ENCODE measurements at places on chromosomes 4 and X.

- no peak for DNase-seq
Observed at GRCh38 chr4:11746734-11747133, 318.0 kb upstream of the HS3ST1 start.

GRCh38 chrX:154695911-154696675, 42.7 kb upstream of the CTAG2 start:
- DNase-seq: no peak

GRCh38 chrX:38560776-38561125, 591 bp upstream of the TSPAN7 start:
- no peak for DNase-seq

DNA sequence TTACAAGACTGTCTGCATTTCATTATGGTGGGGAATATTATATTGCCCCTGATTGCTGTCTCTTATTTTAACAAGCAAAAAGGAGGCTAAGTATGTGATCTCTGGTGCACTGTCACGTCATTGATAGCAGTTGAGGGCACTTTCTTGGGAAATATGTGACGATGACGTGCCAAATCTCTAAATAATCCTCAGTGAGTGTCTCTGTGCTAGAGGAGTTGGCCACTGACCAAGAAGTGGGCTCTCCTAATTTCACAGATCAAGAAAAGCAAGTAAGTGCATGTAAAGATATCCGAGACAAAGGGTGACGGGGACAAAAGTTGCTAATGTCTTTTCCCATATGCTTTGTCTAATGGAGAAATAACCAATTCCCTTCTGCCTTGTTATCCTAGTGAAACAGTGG, 487.4 kb upstream of the TENM3 start:
- DNase-seq: no peak

- DNase-seq: no peak
Observed at GRCh38 chrX:38891641-38892413, 90.6 kb downstream of the MID1IP1 start.

DNA sequence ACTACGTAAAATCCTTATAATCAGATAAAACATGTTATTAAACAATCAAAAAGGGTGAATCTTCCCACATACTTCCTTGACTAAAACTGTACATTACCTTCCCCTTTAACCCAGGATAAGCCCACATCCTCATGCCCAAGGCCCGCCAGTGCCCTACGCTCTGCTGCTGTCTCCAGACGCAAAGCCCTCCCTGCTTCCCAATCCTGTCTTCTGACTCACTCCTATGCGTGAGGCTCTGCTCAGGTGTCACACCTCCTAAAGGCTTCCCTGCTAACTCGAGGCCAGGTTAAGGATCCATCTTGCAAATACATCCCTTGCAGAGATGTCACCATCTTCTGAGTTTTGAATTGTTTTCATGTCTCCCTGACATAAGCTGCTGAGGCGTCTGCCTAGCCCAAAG, 61.6 kb downstream of the STX18 start:
- no peak for DNase-seq

DNA sequence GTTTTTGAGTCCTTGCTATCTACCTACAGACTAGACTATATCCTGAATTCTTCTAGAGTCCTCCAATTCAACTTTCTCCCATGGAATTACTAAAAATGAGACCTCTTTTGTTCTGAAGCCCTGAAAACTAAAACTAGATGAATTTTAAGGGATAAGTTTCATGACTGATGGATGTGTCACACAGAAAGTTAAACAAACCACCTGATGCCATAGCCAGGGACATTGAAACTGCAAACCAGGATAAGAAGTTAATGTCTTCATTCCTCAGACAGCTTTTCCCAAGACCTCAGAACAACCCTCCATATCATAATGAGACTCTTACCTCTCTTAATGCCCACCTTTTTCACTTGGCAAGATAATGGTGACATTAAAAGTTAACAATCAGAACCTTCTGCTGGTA, 81.5 kb upstream of the PTPN13 start:
- no peak for DNase-seq

DNA sequence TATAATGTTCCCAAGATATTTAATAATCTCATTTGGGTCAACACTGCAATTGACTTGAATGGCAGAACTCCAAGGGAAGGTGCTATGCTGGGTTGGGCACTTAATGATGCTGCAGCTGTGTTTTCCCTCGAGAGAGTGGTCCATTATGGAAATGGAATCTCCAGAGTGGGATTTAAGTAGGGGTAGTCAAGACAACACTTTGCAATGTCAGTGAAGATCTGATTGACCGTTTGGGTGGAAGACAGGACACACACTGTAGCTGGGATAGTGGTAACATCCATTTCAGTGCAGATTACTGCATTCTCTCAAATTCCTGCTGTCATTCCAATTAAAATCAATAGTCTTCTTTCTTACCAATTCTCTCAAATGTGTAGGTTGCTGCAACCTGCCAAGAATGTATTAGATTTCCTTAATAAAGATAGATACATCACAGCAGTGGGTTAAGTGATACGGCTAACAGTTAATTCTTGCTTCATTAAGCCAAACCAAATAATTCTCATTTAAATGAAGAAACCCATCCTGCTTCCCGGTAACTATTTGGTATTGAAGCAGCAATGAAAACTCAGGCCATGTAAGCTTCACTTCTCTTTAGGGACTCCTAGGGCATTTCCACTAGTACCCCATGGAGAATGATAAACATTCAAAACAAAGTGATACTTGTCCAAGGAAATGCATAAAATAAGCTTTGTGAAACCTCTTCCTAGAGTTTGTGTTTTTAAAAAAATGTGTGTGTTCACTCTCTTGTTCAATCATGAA, 40.5 kb upstream of the RASGEF1B start:
- DNase-seq: no peak

- no peak for DNase-seq
Observed at GRCh38 chr4:34466411-34466810, 1777.9 kb downstream of the ARAP2 start.

DNA sequence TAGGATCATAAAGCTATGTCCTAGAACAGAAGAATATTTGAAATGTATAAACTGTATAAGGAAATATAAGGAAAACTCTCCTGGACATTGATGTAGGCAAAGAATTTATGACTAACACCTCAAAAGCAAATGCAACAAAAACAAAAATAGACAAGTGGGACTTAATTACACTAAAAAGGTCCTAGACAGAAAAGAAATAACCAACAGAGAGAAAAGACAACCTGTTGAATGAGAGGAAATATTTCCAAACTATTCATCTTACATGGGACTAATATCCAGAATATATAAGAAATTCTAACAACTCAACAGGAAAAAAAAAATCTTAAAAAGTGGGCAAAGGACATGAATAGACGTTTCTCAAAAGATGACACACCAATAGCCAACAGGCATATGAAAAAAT, 54.4 kb upstream of the PRDX4 start:
- no peak for DNase-seq

DNA sequence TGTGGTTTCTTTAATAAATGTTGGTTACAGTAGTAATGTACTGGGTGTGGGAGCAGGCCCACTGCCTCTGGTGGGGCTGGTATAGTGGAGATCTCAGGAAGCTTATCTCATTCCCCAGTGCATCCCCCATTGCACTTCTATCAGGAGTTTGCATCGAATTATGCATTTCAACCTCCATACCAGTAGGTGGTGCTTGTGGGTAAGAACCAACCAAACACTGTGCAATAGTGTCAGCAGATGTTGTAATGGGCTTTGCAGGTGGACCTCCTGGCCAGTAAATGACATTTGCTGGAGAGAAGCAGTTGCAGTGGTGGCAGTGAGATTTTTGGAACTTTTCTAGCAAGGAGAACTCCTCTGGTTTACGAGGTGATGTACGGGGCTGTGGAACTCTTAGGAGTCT, 150.6 kb downstream of the POU3F4 start:
- DNase-seq: no peak

DNA sequence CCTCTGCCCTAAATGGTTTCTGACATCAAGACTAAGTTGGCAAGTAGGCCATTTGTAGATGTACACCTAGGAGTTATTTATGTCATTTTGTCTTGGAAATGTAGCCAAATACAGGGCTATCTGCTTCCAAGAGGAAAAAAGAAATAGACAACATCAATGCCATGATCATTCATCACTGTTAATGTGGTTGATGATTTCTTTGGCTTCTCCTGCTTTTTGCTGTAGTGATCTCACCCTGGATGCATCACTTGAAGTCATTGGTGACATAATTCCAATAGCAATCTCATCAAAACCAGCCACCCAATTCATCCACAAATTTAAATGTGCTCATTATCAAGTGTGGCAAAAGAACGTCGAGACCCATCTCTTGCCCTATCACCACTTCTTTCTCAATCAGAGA, 222.6 kb upstream of the PPARGC1A start:
- DNase-seq: no peak

- peak; percentile 36 for DNase-seq
Observed at GRCh38 chr4:41661442-41662076, 87.0 kb downstream of the PHOX2B start.

- DNase-seq: no peak
Observed at GRCh38 chr4:80266902-80267380, 477 bp downstream of the FGF5 start.

DNA sequence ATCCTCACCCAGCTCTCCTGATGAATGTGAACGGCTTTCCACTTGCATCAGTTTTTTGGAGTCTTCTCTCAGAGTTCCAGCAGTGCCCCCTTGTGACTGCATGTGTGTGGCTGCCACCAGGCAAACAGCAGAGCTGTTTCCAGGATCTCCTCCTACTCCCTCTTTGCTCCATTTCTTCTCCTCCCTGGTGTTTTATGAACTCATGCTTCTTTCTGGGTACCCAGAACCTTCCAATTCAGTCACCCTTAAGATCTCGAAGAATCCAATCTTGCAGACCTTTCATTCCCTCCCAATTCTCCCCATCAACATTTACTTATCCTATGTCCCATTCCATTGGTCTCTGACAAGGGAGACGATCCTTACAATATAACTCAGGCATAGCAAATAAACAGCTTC, 6.8 kb upstream of the TCEANC start:
- DNase-seq: peak; percentile 10

DNA sequence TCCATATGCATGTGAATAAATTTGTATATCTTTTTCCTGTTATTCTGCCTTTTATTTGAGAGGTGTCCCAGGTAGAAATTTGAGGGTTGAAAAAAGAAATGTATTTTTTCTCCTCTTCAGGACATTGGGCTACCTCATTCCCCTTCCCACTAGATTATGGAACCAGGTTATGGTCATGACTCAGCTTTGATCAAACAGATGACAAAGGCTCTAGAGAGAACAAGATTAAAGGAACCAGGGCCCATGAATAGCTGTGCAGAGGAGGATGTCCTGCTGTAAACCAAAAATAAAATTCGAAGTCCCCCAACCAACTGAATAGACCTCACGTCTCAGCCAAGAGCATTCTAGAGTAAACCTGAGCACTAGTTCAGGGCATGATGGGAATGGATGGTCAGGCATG, 313.2 kb downstream of the RAPGEF2 start:
- DNase-seq: no peak

DNA sequence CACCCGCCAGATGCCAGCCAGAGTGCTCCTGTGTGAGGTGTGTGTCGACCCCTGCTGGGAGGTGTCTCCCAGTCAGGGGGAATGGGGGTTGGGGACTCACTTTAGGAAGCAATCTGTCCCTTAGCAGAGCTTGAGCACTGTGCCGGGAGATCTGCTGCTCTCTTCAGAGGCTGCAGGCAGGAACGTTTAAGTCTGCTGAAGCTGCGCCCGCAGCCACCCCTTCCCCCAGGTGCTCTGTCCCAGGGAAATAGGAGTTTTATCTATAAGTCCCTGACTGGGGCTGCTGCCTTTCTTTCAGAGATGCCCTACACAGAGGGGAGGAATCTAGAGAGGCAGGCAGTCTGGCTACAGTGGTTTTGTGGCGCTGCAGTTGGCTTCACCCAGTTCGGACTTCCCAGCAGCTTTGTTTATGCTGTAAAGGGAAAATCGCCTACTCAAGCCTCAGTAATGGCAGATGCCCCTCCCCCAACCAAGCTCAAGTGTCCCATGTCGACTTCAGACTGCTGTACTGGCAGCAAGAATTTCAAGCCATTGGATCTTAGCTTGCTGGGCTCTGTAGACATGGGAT, 80.8 kb downstream of the CCSER1 start:
- DNase-seq: no peak

GRCh38 chr4:12439633-12440305, 1011.1 kb upstream of the HS3ST1 start:
- no peak for DNase-seq

DNA sequence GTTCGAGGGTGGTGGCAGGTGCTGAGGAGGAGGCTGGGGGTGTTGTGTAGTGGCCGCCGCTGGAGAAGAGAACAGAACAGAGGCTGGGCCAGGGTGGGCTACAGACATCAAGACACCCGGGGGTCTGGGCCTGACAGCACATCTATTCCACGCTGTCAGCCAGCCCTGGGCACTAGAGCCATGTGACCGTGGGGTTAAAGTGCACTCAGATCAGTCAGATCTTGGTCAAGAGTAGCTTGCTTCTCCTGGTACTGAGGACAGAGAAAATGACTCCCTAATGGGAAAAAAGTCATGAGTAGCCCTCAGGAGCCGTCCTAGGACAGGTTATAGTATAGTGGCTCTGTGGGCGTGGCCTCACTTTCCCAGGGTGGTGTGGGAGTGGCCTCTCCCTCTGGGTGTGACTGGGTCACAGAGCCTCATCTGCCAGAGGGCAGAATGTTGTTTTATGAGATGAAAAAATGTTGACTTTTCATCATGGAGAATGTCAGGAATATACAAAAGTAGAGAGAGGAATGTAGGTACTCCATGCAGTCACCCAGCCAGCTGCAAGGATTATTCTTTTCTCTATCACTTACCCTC, 19.4 kb downstream of the TRMT44 start:
- no peak for DNase-seq

GRCh38 chr4:145921231-145921630, 17.4 kb downstream of the ZNF827 start:
- no peak for DNase-seq

DNA sequence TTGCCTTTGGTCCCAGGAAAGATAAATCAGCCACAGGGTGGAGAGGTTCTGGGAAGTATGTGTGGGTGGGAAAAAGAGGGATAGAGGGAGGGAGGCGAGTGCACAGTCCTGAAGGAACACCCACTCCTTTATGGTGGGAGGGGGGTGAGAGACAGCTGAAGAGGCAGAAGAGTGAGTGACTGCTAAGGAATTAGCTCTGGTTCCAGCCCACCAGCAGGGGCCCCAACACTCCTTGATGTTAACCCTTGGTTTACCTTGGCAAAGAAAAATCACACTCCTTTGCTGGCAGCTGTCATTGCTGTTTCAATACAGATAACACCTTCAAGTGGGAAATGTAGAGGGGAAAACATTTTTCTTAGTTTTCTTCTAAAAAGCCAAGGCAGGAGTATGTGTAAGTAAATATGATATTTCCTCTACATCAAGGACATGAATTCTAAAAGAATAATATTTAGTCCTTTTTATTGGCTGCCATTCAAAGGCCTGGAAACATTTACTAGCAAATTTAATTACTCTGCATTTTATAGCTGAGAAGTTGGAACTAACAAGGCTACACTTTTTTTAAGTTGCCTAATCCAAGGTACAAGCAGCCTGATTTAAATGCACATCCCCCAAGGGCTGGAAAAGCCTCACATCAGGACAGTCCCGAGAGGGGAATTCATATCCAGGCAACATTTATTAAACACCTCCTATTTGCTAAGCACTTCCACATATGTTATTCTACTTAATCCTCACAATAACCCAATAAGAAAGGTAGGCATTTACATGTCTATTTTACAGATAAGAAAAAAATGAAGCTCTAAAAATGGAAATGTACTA, 81.7 kb downstream of the HS6ST2 start:
- DNase-seq: no peak

Data from HuH-7 (cell line).